Cardiac fibroblast (primary cell): ENCODE measurements at places on chromosomes 7 and 10.

DNA sequence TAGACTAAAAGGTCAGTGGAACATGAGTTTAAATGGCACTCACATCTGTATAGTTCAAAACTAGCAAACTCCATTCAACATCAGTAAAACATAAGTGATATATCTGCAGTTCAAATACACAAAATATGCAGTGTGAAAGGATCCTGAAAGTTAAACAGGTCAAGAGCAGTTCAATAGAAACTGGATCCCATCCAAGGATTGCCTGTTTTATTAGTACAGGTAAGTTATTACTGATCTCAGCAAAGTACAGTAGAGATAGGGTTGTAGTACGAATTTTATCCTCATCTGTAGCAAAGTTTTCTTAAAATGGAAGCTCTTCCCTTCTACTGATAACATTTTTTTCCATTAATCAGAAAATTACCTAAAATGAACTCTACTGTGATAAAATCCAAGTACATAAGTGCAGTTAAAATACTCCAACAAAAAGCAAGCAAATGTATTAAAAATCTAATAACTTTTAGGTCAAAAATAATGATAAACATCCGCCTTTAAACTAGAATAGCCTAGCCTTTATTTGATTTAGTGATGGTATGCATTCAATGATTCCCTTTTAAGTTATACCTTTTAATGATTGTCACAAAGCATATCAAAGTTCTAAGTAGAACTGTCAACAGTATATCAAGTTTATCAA, 2.2 kb downstream of the ZNF800 start:
- DNase-seq = no peak

DNA sequence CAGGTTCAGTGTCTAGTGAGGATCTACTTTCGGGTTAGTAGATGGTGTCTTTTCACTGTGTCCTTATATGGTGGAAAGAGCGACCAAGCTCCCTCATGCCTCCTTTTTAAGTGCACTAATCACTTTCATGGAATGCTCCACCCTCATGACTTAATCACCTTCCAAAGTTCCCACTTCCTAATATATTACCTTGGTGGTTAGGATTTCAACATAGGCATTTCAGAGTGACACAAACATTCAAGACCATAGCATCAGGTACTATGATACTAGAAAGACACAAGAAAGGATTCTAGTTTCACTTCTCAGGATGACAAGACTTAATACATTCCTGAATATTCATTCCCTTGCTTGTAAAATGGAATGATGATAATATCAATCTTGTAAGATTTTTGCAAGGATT, 119.1 kb upstream of the FAM3C start:
- no peak for DNase-seq

DNA sequence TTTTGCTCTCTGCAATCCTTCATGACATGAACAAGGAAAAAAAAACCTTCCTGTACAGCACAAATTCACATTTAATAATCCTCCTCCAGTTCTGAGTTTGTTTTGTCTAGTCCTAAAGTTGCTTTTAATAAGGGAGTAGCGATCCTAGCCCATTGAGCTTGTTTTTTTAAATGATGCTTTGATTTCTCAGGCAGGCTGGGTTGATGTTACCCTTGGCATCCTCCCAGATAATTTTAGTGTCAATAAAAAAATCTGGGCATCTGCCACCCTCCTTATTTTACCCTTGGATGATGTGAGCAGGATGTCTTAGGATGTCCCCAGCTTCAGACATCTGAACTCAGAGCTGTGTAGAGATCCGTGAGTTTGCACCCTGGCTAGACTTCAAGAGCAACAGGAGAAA, 33.9 kb upstream of the PROSER2 start:
- DNase-seq = no peak

DNA sequence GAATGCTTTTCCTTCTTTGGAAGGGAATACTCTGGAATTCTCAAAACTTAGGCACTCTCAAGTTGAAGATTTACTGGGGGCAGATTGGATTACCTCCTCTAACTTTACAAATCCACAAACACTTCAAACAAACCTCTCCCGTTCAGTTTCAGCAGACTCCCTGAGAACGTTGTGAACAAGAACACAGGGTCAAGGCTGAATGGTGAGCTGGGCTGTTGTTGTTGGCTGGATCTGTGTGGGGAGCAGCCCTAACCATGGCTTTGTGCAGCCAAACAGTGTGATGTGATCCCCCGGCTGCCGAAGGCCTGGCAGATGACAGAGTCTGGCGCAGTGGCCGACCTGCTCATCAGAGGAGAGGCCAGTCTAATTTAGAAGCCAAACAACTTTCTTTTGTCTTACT, 93.1 kb downstream of the BMPER start:
- DNase-seq = no peak

DNA sequence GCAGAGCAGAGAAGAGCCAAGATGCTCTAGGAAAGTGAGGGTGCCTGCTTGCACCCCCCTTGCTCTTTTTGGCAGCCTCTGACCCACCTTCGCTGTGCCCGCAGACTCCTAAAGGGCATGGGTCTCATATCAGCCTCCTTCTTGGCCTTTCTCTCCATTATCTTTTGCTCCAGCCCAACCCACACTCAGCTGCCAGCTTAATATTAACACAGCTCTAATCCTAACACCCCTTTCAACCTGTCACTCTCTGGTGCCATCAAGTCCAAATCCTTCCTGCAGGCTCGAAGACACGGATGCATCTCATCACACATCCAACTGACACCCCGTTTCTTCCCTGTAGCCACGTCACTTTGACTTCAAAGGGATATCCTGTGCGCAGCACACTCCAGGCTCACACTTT, 171.6 kb upstream of the AUTS2 start:
- DNase-seq = no peak

DNA sequence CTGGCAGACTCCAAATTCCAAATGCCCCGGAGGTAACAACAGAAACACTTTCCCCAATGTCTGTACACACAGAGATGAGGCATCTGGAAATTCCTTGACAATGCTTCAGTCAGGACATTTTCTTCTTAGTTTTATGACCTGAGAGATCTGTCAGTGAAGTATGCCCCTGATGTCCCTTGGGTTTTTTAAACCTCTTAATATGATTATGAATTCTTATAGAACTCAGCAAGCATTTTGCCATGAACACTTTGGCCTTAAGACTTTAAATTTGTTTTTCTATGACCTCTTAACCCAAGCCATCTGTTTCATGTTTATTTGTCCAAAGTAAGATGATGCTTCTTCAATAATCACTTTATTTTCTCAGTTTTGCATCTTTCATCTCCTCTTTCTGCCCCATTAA, 1206.2 kb downstream of the GATA3 start:
- DNase-seq = no peak

- DNase-seq = peak; percentile 35
Observed at GRCh38 chr7:39633563-39634477, 10.4 kb downstream of the RALA start.
